ENCODE measurements at places on chromosomes 7 and 10.

DNA sequence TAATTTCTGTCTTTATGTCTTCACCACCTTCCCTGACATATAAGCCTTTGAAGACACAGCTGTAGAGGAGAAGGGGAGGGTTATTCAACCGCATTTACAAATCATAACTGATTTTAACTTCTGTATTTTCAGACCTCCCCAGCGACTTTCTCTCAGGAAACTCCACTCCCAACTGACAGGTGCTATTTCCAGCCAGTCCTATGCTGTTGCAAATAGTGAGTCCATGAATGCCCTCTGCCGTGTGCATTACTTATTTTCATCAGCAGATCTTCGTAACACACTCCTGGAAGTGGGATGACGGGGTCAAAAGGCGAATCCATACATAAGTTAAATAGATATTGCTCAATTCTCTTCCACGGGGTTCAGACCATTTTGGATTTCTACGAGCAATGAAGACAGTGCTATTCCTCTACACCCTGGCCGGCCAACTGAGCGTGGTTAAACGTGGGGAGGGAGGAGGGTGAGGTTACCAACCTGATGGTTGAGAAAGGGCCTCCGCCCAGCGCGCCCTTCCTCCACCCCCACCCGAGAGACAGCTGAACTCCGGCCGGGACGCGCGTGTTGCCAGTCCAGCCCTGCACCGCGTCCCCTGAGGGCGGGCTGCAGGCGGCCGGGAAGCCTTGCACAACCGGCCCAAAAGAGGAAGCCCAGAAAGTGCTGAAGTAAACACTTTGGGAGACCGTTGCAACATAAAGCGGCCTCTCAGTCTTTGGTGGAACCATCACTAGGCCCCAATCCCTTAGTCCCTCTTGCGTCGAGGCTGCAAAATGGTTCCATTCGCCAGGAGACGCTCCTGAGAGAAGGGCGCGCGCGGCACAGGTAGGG is at the start of gene APBB1IP:
TSS of gene APBB1IP (plus strand) at position 705 of the 825 bp plus-strand sequence. CDS start 53,986 bp downstream, outside the sequence.
- no peak for DNase-seq

GRCh38 chr7:42253316-42253715 is 16.3 kb upstream of the GLI3 start:
- no peak for DNase-seq

DNA sequence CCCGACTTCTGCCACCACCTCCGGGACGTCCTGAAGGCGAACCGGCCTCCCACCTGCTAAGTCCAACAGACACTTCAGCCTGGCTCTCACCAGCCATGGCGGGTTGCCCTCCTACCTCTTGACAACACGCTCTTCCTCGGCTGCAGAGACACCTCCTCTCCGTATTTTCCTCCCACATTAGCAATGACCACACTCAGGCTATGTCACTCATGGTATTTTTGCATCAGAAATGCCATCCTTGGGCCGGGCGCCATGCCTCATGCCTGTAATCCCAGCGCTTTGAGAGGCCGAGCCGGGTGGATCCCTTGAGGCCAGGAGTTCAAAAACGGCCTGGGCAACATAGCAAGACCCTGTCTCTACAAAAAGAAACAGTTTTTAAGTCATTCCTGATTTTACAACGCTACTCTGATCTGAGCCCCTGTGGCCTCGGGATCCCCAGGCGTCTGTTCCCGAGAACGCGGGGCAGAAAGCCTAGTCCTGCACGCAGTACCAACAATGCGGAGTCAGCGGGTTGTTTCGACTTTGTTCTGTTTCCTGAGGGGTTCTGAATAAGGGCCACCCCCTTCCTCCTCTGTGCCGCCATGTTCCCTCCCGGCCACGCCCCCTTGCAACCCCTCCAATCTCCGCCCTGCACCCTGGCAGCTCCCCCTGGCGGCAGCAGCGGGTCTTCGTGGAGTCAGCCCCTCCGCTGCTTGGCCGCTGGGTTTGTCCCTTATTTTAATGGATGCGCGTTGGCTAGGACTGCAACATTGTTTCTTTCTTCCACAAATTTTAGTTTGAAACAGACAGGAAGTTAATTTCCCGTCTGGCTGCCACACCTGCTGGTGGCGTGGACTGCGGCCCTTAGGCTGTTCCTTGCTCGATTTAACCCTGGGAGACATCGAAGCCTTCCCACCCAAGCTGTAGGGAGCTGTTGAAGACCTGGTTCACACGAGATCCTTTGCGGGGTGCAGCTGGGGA is 9.7 kb upstream of the ZFAND2A start:
- no peak for DNase-seq

DNA sequence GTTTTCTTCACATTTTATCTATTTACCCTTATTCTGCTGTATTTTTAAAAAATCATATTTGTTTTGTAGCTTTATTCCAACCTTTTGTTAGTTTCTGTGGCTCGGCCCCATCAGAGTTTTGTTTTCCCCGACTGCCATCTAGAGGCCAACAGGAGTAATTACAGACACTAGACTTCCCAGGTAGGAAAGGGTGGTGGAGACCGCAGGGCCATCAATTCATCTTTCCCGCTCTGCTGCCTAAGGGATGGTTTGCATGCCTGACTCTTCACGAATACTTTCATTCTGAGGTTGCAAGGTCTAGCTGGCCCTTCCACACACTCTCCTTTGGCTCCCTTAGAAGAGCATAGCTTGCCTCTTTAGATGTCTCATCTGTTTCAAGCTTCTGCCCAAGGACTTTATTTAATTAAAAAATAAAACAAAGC is 38.3 kb downstream of the LYZL2 start:
- peak; percentile 37 for DNase-seq

DNA sequence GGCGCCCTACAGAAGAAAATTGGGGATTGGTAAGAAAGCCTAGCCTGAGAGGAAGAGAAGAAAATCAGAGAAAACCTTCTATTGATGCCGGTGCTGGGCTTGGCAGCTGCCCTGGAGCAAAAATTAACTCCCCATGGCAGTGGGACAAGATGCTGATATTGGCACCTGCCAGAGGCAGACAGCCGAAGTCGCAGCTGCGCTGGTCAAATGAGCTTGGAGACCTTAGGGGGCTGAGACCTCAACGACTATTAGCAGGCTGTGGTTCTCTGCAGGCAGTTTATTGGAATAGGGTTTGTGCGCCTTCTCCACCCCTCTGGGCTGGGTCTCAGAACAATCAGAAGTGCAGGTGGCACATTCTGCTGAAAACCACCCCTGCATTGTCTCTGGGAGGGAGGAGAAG is 213.7 kb downstream of the GFRA1 start:
- no peak for DNase-seq

DNA sequence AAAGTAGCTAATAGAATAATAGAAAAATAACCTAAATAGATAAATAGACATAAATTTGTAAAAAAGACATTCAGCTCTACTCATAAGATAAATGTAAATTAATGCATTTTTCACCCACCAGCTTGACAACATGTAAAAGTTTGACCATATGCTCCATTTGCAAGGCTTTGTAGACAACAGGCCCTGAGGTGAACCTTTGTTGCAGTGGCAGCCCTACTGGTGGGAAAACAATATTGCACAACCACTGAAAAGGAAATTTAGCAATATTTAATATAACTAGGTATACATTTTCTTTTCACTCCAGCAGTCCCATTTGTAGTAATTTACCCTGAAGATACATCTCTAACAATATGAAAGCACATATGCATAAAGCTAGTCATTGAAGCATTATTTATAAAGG is 39.0 kb upstream of the ADRA2A start:
- DNase-seq: no peak

DNA sequence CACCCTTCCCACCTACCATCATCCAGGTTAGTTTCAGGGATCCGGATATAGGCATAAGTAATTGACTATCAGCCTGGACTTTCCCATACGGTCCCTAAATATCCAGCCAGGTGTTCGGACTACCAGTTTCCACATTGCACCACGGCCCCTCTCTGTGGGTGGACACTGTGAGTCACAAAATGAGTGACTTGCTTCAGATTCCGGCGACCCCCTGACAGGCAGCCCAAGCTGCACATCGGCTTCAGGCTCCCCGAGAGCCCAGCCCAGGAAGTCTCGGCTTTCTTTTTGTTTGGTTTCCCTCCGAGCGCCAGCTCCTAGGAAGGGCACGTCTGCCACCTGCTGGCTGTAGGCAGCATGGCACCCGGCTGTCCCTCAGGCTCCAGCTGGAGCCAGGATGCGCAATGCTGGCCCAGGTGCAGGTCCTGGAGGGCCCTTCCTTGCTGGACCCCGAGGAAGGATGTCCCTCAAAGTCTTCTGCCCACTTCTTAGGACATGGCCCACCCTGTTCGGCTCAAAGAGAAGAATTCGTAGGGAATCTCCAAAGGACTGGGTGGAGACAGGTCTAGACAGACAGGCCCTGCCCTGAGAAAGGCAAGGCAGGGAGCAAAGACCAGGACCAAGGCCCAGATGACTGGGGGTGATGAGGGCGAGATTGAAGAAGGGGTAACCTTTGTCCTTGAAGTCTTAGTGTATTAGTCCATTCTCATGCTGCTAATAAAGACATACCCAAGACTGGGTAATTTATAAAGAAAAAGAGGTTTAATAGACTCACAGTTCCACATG is 10.6 kb downstream of the HABP2 start:
- peak; percentile 52 for DNase-seq
